ENCODE measurements at places on chromosomes 1 and 21.

- no peak for DNase-seq
Measured at GRCh38 chr1:71465093-71465492, 384.3 kb upstream of the ZRANB2 start.

- no peak for DNase-seq
Measured at GRCh38 chr1:192311281-192311680, 5.5 kb upstream of the RGS21 start.

GRCh38 chr1:11839727-11840705 is 7.6 kb downstream of the NPPA start:
- DNase-seq, result no peak

- no peak for DNase-seq
Measured at GRCh38 chr1:212930986-212931678, 19.2 kb upstream of the VASH2 start.
